ENCODE measurements at places on chromosomes 1 and 21.

DNA sequence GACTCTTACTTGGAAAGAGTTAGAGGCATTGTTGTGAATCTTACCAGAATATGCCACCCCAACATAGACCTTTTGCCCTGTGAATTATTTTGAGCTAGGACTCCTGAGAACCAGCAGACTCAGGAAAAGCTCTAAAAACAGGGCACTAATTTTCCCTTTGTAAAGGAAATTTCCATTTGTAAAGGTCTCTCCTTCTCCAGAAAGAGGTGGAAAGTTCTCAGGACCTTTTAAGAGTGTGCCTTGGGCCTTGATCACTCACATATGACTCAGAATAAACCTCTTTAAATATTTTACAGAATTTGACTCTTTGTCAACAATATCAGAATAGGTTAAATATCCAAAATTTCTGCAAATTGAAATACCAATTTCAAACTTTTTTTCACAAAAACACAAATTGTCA lies 721.8 kb upstream of the NCAM2 start:
- no peak for DNase-seq

- DNase-seq: peak; percentile 9
Observed at GRCh38 chr1:88509379-88509778, 174.7 kb upstream of the PKN2 start.

GRCh38 chr1:162984699-162985098 lies 84.5 kb upstream of the RGS4 start:
- DNase-seq: peak; percentile 86

GRCh38 chr1:205746757-205747412 lies 3.1 kb downstream of the NUCKS1 start:
- no peak for DNase-seq

DNA sequence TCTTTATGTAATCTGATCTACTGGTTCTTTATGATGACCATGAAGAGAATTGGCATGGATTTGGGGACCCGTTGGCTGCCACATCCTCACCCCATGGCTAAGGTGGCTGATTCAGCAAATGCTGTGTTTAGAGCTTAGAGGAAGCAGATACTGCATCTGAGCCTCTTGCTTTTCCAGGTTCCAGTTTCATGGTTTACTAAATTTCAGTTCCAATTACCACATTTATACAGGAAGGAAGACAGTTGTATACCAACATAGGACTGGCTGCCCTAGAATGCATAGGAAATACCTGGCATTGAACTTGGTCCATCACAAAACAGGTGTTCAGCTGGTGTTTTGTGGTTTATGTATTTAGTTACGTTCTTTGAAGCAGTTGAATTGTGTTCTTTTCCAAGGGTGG lies 107.1 kb downstream of the ST3GAL3 start:
- no peak for DNase-seq

DNA sequence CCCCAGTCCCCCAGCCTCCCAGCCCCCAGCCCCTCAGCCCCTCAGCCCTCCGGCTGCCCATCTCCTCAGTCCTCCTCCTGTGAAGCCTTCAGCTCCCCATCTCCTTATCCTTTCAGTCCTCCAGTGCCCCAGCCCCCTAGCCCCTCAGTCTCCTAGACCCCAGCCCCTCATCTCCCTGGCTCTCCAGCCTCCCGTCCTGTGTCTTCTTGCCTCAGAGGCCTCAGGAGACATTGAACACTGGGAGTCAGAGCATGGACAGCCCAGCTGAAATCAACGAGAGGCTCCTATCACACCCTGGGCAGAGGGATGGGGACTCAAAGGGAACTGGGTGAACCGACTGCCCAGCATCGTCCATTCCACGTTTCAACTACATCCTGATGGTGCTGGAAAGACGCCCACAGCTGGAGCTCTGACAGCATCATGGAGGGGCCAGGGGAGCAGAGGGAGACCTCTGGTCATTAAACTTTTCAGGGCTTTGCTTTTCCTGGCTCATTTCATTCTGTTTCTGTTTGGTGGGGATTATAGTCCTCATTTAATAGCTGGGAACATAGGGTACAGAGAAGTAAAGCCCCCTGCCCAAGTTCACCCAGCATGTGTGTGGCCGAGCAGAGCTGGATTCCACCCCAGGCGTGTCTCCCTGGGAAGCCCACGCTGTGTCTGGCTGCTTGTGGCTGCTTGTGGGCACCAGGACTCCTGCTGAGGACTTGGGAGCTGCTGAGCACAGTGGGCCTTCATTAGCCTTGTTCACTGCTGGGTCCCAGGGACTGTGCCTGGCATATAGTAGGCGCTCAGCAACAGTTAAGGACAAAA lies 396.7 kb downstream of the PTPRU start:
- no peak for DNase-seq

- DNase-seq: peak; percentile 62
Observed at GRCh38 chr1:219271818-219272535, 98.3 kb downstream of the LYPLAL1 start.

GRCh38 chr21:19921211-19921610 lies 1077.0 kb upstream of the NCAM2 start:
- peak; percentile 59 for DNase-seq

- peak; percentile 89 for DNase-seq
Observed at GRCh38 chr1:24022581-24023361, 42.6 kb upstream of the SRSF10 start.

DNA sequence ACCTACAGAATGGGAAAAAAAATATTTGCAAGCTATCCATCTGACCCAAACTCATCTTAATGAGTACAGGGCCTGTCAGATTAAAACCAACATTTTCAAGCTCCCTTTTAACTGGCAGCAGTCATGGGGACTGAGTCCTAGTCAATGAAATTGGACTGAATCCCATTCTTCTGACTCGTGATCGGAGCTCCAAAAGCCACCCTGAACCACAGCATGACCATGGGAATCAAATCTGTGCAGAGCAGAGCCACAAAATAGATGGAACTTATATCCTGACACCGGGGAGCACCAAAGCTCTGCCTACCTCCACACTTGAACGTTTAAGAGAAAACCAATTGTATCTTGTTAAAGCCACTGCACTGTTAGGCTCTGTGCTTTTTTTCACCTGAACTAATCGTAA lies 5.0 kb upstream of the RWDD3 start:
- DNase-seq: no peak

DNA sequence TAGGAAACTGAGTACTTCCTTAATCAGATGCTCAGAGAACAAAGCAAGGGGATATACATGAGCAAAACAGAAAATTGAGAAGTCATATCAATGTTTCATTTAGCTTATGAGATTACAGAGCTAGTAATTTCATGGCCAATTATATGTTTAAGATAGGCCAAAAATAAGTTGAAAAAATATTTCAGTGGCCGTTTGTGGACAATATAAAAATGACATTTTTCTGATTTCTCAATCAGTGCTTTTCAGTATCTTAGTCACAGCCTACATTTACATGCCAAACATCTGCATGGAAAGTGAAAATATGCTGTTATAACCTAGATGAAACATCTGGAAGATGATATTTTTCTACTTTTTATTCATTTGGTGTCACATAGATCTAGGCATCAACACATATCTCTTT lies 192.5 kb downstream of the HLX start:
- no peak for DNase-seq

GRCh38 chr1:241424480-241424971 lies 67.5 kb upstream of the RGS7 start:
- DNase-seq: no peak

DNA sequence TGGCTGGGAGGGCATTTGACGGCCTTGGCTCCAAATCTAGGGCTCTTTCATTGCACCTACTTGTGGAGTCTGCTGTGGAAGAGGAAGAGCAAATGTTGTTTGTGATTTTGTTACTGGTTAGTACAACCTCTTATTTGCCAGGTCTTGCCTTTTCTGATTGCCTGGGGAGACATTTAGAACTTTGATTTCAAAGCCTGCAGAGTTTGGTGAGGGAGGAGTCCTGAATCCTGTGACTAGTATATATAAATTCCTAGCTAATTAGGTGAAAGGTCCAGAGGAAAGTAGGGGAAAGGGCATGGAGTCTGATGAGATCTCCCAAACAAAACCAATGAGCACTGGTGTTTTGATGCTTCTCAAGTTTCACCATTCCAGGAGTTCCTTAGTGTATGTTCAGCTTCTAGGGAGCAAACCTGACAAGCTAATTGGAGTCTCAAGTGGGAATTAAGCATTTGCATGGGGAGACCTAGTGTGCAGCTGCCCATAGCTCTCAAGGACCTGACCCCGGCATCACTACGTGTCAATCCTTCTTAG lies 5.1 kb upstream of the HMGCS2 start:
- peak; percentile 27 for DNase-seq

GRCh38 chr1:41325801-41326200 lies 35.4 kb upstream of the FOXO6 start:
- peak; percentile 82 for DNase-seq

DNA sequence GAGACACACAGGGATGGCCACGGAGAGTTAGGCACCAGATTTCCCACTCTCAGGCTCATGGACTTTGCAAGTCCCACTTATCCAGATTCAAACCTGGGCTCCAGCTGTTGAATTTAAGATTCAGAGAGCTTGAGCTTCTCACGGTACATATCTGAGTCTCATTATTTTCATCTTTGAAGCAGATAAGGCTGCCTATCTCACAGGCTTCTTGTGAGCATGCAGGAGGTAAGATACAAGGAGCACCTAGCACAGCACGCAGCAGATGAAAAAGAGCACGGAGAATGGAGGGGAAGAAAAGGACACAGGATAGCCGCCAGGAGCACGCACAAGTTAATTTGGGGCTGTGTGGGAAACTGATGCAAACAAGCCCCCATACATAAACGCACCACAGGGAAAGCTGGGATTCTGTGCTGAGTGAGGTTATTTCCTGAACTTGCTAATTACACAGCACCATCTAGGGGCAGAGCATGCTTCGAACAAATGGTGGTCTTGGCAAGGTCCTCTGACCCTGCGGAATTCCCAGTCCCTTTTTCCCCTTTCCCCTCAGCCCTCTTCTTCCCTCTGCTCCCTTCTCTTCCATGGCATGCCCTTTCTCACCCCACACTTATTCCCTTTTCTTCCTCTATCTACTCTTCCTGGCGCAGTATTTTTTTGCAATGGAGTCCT lies 134.7 kb upstream of the VANGL1 start:
- peak; percentile 55 for DNase-seq

- no peak for DNase-seq
Observed at GRCh38 chr1:69697340-69697739, 129.6 kb downstream of the LRRC7 start.

DNA sequence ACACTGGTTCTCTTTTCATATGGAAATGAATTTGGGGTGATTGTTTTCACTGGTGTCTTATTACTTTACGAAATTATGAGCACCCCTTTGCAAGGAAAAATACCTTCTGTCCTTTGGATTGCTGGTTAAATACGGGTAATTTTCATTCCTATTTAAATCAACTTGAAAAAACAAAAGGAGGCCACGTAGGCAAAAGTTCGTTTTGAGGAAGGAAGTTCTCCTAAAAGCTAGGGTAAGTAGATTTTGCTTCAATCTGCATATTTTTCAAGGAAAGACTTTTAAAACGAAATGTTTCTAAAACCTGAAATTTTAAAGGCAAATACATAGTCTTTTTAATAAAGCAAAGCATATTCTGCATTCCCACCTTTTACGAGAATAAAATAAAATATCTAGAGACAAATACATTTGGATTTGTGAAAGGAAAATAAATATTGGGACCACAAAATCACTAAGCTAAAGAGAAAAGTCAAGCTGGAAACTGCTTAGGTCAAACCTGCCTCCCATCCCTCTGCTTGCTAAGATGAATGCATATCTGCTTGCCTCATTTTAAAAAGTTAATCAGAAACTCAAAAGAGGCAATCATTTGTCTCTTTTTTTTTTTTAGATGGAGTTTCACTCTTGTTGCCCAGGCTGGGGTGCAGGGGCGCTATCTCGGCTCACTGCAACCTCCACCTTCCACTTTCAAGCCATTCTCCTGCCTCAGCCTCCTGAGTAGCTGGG lies 70.9 kb upstream of the ETS2 start:
- DNase-seq: no peak

GRCh38 chr1:228226141-228226874 lies 18.5 kb downstream of the OBSCN start:
- DNase-seq: no peak

GRCh38 chr1:180228648-180229482 lies 1.2 kb upstream of the LHX4 start:
- no peak for DNase-seq

DNA sequence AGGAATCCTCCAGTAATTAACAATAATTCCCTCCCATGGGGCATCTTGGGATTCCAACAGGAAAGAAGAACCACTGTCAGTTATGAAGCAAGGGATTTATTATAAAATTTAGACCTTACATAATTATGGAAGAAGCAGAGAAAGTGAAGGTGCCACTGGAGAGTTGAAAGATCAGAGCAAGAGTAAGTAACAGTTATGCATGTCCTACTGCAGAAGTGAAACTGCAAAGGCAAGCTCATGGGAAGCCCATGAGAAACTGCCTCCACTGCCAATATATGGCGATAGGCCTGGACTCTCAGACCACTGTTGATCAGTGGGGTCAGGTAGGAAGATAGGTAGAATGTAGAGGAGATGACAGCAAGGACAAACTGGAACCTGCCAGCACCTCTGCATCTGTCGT lies 123.6 kb upstream of the ZNF648 start:
- no peak for DNase-seq
